ENCODE measurements at places on chromosomes 11 and 22.

DNA sequence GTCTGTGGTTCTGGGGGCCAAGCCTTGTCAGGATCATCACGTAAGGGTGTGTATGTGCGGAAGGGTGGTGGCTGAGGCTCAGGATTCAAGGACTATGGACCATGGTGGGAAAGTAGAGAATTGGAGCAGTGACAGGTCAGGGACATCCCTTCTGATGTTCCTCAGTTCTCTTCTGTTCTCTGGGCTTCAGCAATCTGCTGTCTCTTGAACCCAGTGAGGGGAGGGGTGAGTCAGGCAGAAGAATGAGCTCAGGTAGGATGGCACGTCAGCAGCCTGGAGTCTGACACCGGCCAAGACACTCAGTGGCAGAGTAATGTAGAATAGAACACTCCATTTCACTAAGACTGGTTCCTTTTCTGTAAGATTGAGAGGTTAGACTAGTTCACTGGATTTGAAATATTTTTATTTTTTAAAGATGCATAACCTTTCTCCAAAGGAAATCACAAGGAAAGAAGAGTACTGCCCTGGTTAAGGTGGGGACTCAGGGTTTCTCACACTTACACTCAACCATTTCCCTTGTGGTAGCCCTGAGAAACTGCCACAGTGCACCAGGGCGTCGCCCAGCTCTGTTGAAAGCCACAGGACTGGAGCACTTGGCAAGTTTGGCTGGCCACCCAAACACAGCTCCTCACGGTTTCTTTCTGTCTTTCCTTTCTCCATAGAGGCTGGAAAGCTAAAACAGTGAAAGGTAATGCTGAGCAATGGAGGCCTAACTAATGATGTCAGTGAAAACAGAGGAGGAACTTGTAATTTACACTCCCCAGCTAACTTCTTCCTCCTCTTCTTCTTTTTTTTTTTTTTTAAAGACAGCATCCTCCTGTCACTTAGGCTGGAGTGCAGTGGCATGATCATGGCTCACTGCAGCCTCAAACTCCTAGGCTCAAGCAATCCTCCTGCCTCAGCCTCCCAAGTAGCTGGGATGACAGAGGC lies 23.1 kb upstream of the MICAL2 start:
- DNase-seq = peak; percentile 62

GRCh38 chr22:49582181-49582580 lies 245.5 kb downstream of the BRD1 start:
- DNase-seq = no peak

- DNase-seq = peak; percentile 82
These were observed 15.3 kb downstream of the IL10RA start for GRCh38 chr11:118001494-118001971.

DNA sequence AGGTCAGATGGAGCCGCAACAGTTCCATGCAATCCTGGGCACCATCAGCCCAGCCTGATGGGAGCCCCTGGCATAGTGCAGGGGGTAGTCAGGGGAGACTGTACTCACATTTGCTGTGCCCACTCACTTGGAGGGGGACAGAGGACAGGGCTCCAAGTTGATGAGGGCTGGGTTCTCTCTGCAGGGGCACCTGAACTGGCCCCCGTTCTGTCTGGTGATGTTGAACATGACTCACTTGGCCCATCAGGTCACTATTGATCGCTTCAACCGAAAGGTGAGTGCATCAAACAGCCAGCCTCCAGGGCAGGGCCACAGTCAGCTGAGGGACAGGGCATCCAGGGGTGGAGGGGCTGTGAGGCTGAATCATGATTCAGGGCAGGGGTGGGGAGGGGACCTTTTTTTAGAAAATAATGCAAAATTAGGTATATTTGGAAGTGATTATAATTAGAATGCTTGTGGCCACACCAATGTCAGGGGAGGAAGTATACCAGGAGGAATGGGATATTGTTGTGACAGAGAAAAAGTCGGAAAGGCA lies 66.4 kb downstream of the OTOG start:
- no peak for DNase-seq

GRCh38 chr11:88377144-88377543 lies 39.6 kb upstream of the CTSC start:
- DNase-seq = no peak

- no peak for DNase-seq
These were observed 27.0 kb downstream of the NCAPD3 start for GRCh38 chr11:134196756-134197155.

DNA sequence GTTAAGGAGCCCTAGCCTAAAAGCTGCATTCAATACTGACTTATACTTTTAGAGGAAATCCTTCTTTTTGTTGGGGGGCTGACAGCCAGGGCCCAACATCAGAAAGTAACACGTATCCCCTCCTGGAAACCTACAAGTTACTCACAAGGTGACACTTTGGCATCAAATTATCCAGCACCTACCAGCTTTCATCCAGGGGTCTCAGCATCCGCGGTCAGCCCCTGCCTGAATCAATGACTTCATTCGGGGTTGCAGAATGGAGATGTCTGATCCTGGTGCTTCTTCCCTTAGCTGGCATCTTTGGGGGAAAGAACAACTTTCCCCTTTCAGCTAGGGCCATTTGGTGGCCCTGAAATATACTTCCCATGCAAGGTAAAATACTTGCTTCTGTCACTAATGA lies 5.3 kb upstream of the NAP1L4 start:
- DNase-seq = no peak

DNA sequence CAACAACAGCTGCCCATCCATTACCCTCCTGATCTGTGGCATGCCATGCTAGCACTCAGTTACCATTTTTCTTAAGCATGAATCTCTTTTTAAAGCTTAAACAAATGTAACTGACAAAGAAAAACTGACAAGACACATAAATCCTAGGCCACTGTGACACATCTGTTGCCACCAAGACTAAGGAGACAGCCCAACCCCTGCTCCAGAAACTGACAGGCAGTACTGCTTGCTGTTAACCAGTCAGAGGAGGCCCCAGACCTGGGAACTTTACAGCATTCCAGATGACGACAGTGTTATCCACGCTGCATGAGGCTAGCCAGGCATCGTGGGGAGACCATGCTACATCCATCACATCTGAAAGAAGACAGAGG lies 33.8 kb downstream of the HIRA start:
- DNase-seq = no peak

DNA sequence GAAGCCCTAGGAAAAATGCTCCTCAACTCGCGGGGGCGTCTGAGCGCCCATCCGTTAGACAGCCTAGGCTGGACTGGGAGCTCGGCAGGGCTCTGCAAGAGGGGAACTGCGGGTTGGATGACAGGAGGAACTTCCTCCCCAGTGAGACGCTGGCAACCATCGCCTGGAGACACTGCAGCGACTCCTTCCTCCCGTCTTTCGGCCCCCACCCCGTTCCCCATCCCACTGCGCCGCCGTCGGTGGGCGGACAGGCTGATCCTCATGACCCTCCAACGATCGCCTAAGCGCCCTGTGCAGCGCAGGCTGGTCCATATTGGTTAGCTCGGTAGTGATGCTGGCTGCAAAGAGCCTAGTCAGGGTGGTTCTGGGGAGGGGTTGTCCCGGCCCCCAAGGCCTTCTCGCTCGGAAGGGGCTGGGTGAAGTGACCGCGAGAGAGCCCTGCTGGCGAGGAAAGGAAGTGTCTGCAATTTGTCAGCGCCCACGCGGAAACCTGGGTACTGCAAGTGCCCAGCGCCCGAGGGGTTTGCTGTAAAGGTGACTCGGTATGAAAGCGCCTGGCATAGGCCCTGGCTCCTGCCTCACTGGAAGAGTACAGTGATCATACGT lies 638 bp downstream of the NRGN start:
- DNase-seq = peak; percentile 65

DNA sequence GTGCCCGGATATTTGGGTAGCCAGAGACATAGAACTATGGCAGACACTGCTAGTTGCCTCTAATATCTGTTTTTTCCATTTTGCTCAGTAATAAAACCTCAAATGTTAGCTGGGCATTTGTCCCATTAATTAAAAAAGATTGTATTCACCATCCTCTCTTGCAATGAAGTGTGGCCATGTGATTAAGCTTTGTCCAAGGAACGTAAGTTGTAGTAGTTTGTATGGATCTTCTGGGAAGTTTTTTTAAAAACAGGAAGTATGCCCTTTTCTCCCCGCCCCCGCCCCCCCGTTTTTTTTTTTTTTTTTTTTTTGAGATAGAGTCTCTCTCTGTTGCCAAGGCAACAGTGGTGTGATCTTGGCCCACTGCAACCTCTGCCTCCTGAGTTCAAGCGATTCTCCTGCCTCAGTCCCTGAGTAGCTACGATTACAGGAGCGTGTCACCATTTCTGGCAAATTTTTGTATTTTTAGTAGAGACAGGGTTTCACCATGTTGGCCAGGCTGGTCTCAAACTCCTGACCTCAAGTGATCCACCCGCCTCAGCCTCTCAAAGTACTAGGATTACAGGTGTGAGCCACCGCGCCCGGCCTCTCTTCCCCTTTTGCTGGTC lies 1.7 kb upstream of the TMEM135 start:
- no peak for DNase-seq

- DNase-seq = no peak
These were observed 48.1 kb downstream of the CBL start for GRCh38 chr11:119254239-119254638.

GRCh38 chr11:99911116-99911515 lies 776.0 kb upstream of the ARHGAP42 start:
- DNase-seq = no peak

DNA sequence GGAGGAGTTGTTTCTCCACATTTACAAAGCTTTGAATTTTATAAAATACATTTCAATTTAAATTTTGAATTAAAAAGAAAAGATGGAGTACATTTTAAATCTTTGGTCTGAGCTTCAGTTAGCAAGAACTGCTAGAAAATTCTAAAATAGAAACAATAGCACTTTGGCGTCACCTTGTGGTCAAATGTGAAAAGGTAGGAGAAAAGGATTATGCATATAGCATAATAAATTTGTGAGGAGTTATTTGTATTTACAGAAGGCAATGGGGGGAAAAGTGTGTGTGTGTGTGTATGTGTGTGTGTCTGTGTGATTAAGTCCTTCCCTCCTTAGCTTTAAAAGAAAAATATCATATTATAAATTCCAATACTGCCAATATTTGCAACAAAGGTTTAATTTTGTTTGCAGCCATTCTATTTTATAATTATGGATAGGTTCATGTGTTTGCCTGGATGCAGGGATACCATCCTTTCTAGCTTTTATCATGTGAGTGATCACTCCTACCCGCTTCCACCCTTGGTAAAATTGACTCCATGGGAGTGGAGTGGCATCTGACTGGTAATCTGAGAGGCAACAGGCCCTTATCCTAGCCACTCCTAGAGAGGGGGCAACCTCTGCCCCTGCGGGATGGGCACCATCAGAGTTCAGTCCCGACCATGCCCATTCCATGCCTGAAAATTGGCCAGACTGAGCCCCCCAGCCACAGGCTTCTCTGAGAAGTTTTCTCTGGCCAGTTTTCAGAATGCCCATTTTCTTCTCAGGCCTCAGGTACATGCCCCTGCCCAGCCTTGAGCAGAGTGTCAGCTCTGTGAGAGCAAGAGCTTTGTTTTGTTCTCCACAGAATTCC lies 13.6 kb upstream of the LGR4 start:
- DNase-seq = peak; percentile 70

DNA sequence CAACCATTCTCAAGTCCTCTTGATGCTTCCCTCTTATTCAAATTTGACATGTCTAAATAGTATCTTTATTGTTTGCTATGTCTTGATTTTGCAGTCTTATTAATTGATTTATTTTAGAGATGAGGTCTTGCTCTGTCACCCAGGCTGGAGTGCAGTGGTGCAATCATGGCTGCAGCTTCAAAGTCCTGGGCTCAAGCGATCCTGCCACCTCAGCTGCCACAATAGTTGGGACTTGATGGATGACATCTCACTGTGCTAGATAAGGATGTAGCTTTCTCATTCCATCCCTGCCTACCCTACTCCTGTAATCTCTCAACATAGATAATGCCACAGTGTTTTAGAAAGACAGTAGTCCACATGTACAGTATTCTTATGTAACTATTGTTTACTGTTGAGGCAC lies 7.5 kb upstream of the SPTY2D1 start:
- no peak for DNase-seq

GRCh38 chr11:12164061-12165014 lies 53.9 kb downstream of the MICAL2 start:
- DNase-seq = no peak

DNA sequence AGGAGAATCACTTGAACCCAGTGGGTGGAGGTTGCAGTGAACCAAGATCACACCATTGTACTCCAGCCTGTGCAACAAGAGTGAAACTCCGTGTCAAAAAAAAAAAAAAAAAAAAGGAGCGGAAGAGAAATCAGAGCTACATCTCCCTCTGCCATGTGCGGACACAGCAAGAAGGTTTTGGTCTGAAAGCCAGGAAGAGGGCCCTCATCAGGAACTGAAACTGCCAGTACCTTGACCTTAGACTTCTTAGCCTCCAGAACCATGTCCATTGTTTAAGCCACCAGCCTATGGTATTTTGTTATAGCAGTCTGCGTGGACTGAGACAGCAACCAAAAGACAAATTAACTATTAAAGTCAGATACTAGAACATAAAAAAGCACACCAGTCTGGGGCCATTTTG lies 41.6 kb downstream of the KREMEN1 start:
- no peak for DNase-seq

- no peak for DNase-seq
These were observed 56.0 kb downstream of the JAM3 start for GRCh38 chr11:134124660-134125451.

DNA sequence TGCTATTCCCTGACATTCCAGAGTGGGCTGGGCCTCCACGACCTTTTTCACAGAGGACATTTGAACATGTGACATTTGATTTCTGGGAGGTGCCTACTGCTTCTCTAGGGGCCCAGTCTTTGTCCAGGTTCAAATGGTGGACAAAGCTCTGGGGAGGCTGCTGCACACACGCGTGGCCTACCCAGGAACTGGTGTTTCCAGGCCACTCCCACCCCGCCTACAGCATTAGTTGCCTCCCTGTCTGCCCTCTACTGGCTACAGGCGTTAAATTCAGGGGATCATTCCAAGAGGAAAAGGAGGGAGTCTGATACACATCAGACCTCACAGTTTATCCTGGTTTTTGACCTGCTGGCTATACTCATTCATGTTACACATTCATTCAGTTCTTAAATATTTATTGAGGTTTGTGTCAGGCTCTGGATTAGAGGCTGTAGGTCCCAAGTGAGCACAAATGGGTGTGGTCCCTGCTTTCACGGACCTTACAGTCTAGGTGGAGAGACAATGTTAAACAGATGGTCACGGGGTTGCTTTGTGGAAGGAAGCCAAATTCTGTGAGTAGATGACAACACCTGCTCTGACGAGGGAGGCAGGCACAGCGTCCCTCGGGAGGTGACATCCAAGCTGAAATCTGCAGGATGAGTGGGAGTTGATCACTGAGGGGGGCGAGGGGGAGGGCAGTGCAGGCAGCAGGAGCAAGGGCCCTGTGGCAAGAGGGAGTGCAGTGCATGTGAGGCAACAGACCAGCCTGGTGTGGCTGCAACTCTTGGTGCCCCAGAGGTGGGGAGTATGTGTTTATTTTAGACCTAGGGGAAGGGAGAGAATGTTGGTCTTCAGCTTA lies 11.8 kb downstream of the TUB start:
- no peak for DNase-seq

DNA sequence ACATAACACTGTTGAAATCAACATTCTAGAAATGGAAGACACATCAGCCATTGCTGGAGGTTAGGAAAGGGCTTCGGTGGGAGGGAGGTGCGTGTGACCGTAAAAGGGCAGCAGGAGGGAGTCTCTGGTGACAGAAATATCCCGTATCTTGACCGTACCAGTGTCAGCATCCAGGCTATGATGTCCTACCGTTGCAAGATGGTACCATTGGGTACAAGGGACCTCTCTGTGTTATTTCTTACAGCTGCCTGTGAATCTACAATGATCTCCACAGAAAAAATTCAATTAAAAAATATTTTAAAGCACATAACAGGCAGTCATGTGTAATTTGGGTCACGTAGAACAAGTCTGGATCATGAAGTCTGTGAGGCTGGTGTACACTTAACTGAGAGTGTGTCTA lies 27.4 kb upstream of the SEPTIN5 start:
- DNase-seq = no peak
